ENCODE measurements at places on chromosomes 16 and 17. TPM values are rescaled to one million over a fixed set of nuclear protein-coding genes. Genes with fewer than 3 reads are reported as not detected.

CCDC144A gene
- 0.26 TPM for total RNA-seq

MARVELD3 gene
- total RNA-seq = not detected

HP gene
- total RNA-seq = not detected

PABPN1L gene
- total RNA-seq = not detected

KRT36 gene
- not detected for total RNA-seq

VAT1L gene
- not detected for total RNA-seq

ESRP2 gene
- 0.09 TPM for total RNA-seq

OR1G1 gene
- total RNA-seq = not detected

JMJD8 gene
- 6.3 TPM for total RNA-seq

HEATR9 gene
- not detected for total RNA-seq

IL34 gene
- 0.25 TPM for total RNA-seq

SOST gene
- not detected for total RNA-seq

KRTAP1-1 gene
- total RNA-seq = 1.1 TPM

AATK gene
- 0.85 TPM for total RNA-seq

SRCAP gene
- total RNA-seq = 48.8 TPM

TPSD1 gene
- not detected for total RNA-seq

UNC13D gene
- not detected for total RNA-seq

RND2 gene
- total RNA-seq = 0.36 TPM

TOX3 gene
- not detected for total RNA-seq

OSGIN1 gene
- total RNA-seq = 7.7 TPM

KRTAP2-2 gene
- not detected for total RNA-seq

TUBB3 gene
- total RNA-seq = 208 TPM

ZP2 gene
- not detected for total RNA-seq

EPN3 gene
- not detected for total RNA-seq

EMP2 gene
- total RNA-seq = 16.3 TPM

CACNG5 gene
- not detected for total RNA-seq

SLC16A13 gene
- total RNA-seq = 2.4 TPM

KRTAP16-1 gene
- total RNA-seq = not detected

CAPNS2 gene
- not detected for total RNA-seq

LRRC46 gene
- total RNA-seq = 1.1 TPM

FBXO31 gene
- total RNA-seq = 24.1 TPM

CDH5 gene
- total RNA-seq = not detected

CLEC3A gene
- total RNA-seq = not detected

KRT9 gene
- not detected for total RNA-seq
